ENCODE measurements at places on chromosomes 1 and 21.

DNA sequence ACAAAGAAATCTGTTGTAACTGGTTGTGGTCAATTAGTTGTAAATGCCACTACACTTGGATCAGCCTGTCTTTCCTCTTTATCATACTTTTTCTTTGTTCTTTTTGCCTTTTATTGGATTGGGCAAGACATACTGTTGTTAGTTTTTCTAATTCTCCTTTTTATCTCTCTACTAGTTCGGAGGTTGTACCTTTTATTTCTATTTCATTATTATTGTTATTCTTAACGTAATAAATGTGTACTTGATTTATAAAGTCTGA is 59.2 kb downstream of the IVNS1ABP start:
- DNase-seq: no peak

- DNase-seq: no peak
Observed at GRCh38 chr1:84165601-84166000, 21.5 kb downstream of the PRKACB start.

GRCh38 chr1:30911059-30911954 is 2.7 kb upstream of the SDC3 start:
- peak; percentile 93 for DNase-seq

GRCh38 chr1:151729157-151729965 is 8.0 kb downstream of the RIIAD1 start:
- no peak for DNase-seq

- DNase-seq: peak; percentile 29
Observed at GRCh38 chr21:26806801-26807295, 38.4 kb downstream of the ADAMTS1 start.

- no peak for DNase-seq
Observed at GRCh38 chr21:39136711-39137110, 46.5 kb downstream of the PSMG1 start.
